ENCODE measurements at places on chromosomes 2 and 18.
A peak's percentile ranks its signal among the peaks of the same experiment; 100 is the strongest.

- DNase-seq, result peak; percentile 70
Observed at GRCh38 chr18:49021433-49022129, 70.8 kb upstream of the SMAD7 start.

- no peak for DNase-seq
Observed at GRCh38 chr2:174730698-174731018, 33.6 kb downstream of the CHRNA1 start.

DNA sequence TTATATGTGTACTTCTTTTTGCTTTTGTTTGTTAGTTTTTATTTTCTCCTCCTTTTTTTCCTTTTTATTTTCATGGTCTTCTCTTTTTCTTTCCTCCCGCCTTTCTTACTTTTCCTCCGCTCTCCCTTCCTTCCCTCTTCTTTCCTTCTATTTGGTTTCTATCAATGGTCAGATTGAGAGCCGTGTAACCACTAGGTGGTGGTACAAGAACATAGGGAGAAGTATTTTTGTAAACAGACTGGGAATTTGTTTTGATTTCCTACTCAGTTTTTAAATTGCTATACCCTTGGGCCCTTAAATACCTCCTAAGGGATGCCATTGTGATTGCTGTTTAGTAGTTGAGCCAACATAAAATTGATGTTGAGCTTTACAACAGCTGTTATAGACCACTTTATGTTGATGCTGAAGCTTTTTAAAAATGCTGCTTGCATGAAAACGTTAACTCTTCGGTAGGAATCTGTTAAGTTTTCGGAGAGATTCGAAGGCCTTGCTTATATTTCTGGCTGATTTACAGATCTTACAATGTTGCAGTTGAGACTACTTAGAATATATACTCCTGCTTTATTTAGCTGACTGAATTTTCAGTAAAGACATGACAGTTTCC, 124.2 kb downstream of the UBE2E3 start:
- no peak for DNase-seq

- no peak for DNase-seq
Observed at GRCh38 chr2:153091344-153091743, 372.9 kb downstream of the ARL6IP6 start.

GRCh38 chr18:10354241-10354811, 100.1 kb upstream of the APCDD1 start:
- no peak for DNase-seq

DNA sequence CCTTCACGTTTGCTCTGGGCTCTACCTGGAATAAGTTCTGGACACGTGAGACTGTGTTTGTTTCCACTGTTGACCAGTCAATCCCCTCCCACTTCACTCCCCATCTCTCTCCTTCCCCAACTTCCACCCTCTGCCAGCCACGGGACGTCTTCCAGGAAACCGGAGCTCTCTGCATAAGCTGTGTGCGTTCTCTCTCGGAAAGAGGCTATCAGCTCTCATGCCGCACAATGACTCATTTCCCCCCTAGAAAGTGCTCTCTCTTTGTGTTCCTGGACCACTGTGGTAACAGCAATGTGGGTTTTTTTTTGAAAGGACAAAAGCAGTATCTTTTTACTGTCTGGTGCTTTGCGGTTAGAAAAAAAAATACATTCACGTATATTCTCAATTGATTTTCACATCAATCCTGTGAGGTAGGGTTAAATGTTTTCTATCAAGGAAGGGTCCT, 10.2 kb downstream of the PROKR1 start:
- peak; percentile 65 for DNase-seq

DNA sequence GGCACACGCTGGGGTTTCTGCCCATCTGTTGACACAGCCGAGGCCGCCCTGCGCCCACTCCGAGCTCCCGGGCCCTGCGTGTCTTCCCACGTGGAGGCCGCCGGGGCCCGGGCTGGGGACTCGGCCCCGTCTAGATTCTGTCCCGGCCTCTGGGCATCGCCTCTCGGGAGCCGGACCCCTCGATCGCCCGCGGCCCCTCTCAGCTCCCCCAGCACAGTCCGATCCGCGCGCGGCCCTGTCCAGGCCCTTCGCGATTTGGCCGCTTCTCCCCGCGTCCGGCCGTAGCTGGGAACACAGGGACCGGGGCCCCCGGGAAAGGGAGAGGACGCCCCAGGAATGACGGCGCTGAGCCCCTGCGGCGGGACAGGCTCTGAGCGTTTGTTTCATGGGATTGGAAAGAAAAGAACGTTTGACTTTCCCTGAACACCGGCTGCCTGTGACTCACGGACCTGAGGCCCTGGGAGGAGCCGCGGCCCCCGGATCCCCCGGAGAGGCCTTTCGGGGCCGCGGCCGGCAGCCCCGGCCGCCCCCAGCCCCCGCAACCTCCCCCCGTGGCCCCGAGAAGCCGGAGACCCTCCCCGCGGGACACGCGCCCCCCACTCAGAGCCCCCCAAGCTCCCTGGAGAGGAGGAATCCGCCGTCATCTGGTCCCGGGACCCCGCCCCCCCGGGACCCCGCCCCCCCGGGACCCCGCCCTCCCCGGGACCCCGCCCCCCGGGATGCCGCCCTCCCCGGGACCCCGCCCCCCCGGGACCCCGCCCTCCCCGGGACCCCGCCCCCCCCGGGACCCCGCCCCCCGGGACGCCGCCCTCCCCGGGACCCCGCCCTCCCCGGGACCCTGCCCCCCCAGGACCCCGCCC, 62.7 kb upstream of the CTDP1 start:
- DNase-seq, result no peak

- no peak for DNase-seq
Observed at GRCh38 chr18:23939896-23940295, 74.7 kb upstream of the TTC39C start.

DNA sequence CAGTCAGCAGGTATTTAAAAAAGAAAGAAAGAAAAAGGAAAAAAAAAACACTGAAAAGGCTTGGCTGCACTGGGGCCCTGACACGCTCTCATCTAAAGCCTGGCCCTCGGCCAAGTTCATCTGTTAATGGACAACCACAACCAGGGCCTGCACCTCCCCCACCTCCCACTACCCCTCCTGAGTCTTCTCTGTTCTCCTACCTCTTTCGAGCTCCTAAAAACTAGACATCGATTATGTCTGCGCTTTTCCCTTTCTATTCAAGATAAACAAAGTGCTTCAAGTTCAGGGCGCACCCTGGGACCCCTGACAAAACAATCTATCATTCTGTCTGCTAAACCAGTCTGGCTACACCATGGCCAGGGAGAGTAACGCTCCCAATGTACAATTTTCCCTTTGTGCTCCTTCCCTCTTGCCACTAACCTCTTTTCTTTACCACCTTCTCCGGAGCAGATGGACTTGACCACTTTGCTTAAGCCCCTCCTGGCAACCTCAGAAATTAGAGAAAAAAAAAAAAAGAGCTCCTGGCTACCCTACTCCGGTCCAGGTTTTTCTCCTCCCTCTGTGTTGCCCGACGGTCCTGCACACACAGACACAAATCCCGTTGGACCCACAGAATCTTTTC, 22.7 kb downstream of the BCL11A start:
- DNase-seq, result no peak

- DNase-seq, result no peak
Observed at GRCh38 chr2:235055891-235056516, 104.2 kb downstream of the SH3BP4 start.

DNA sequence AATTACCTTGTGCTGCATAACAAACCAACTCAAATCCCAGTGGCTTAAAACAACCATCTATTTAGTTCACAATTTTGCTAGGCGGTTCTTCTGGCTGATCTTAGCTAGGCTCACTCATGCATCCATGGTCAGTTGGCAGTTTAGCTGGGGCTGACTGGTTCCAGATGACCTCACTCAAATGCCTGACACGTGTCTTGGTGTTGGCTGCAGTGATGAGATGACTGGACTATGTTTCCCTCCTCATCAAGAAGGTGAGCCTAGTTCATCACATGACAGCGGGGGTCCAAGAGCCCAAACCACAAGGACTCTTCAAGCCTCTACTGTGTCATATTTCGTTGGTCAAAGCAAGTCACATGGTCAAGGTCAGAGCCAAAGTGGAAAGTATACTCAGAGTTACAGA, 42.7 kb upstream of the ACTR3 start:
- no peak for DNase-seq

DNA sequence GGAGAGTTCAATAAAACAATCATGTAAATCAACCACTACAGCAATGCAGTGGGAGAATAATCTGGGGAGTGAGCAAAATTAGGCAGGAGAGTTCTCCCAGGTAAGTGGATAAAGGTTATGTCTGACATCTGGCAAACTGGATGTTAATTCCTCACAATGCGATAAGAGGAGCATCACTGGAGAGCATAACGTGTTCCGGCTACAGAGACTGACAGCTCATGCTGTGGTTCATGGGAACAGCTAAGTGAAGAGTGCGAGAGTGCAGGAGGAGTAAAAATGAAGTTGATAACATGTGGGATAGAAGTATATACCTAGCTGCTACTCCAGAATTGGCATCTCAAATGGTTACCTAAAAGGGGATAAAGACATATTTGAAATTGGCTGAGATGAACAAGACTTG, 153.2 kb downstream of the LTBP1 start:
- DNase-seq, result no peak

DNA sequence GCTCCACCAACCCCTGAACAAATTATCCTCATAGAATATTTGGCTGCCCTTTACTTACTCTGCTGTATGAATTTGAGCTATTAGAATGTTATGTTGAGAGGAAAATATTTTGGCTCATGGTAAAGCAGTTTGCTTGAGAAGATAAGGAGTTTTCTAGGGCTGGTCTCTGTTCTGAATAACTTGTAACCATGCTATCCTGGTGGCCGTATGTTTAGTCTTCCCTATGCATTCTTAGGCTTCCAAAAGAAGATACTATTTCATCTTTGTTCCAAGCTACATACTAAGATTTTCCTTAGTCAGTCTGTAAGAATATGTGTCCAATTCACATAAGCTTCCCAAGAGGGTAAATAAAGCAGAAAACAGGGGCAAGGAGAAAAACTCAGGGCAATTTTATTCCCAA, 1105.1 kb upstream of the PIK3C3 start:
- DNase-seq, result no peak

DNA sequence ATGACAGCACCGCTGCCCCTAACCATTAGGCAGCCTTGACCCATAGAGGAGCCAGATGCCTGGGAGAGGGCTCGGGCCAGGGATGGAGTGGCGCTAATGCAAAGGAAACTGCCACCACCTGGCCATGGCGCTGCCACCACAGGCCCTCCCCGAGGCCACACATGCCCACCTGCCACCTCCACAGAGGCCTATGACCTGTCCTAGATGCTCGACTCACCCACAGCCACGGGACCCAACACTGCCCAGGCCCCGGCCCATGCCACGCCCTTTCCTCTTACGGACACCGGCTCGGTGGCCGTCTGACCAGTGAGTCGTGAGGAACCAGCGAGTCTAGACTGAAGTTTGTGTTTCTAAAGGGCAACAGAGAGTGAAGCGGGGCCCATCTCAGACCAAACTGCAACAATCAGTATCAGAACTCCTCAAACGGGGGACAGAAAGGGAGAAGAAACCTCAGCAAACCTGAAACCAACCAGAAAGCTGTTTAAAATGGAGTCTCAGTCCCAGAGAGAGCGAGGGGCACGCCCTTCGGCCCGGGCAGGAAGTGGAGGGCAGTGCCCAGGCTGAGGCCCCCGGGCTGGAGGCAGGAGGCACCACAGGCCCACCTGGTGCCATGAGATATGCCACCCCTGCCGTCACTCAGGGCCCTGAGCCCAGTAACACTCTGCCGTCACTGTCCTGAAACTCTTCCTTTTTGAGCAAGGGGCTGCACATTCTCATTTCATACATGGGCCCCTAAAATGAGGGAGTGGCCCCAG, 711 bp downstream of the GPR17 start:
- no peak for DNase-seq

- DNase-seq, result no peak
Observed at GRCh38 chr18:51506811-51507210, 309.3 kb upstream of the MEX3C start.

DNA sequence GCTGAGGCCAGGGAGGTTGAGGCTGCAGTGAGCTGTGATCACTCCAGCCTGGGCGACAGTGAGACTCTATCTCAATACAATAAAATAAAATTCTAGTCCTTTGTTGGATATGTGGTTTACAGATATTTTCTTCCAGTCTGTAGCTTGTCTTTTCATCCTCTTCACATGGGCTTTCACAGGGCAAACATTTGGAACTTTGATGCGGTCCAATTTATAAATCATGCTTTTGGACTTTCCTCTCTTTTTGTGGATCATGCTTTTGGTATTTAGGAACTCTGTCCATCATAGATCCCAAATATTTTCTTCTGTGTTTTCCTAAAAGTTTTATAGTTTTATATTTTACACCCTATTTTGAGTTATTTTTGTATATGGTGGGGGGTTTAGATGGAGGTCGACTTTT, 14.9 kb downstream of the RAB10 start:
- no peak for DNase-seq

GRCh38 chr2:233332125-233332524, 22.2 kb upstream of the DGKD start:
- no peak for DNase-seq

- no peak for DNase-seq
Observed at GRCh38 chr2:100064592-100065428, 77.6 kb downstream of the AFF3 start.

DNA sequence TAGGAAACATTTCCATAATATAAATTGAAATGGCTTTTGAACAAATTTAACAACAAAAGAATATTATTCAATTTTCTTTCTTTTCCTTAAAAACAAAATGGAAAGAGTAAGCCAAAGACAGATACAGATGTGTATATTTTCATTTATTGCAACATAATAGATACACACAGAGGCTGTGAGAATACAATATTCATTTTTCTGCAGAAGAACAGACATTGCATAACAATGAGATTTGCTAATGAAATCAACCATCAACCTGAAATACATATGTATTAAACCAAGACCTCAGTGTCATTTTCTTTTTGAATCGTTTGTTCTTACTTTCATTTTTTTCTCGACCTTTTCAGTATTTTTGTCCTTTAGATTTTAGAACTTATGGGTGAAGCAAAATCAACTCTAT, 95.1 kb downstream of the BAZ2B start:
- no peak for DNase-seq

- no peak for DNase-seq
Observed at GRCh38 chr2:61876400-61876799, 12.1 kb downstream of the CCT4 start.

DNA sequence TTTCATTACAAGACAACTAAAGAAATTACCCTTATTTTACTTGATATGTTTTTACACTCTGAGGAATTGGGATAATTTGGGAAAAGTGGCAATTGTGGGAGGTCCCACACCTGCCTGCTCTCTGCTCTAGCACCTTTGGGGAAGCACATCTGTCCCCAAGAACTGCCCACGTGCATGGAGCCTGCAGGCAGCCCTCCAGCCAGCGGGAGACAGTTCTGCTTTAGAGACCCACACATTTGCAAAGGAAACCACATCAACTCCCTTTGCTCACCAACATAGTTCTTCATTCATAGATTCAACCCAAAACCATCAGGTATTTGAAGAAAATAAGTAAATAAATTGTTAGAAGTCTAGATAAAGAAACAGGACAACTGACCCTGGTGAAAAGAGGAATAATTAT, 239.9 kb upstream of the ID2 start:
- DNase-seq, result peak; percentile 6
